ENCODE measurements at places on chromosomes 5 and 9.
A peak's percentile ranks its signal among the peaks of the same experiment; 100 is the strongest.

- no peaks in the 10 kb centered on the region for H3K27me3 ChIP-seq
- peaks cover 8% of the 10 kb centered on the region for H3K4me1 ChIP-seq
- no peaks in the 10 kb centered on the region for H3K36me3 ChIP-seq
- no peak overlapping the region for H3K27ac ChIP-seq
Measured at GRCh38 chr5:32615236-32615635, 29.9 kb downstream of the SUB1 start.

DNA sequence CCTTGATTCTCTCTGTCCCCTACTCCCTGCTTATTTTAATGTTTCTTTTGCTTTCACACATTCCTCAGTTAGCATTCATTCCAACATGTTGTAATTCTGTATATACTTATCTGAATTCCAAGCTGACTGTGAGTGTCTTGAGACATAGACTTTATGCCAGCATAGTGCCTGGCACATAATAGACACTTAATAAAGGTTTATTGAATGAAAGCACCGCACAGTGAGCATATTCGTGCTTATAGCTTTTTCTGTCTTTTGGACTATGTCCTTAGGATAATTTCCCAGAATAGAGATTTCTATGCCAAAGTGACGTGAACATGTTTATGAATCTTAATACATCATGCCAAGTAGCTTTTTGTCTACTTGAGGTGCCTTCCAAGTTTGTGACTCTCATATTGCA lies 174.6 kb downstream of the CD180 start:
- no peak overlapping the region for H3K27ac ChIP-seq
- no peaks in the 10 kb centered on the region for H3K4me1 ChIP-seq
- no peak for DNase-seq
- no peaks in the 10 kb centered on the region for H3K36me3 ChIP-seq
- no peak overlapping the region for H3K4me3 ChIP-seq
- H3K27me3 ChIP-seq, result no peaks in the 10 kb centered on the region

GRCh38 chr9:206481-206880 lies 8.2 kb upstream of the DOCK8 start:
- no peak overlapping the region for H3K27ac ChIP-seq
- DNase-seq, result no peak
- H3K36me3 ChIP-seq, result no peaks in the 10 kb centered on the region
- no peak overlapping the region for H3K4me3 ChIP-seq
- no peaks in the 10 kb centered on the region for H3K27me3 ChIP-seq

- H3K27me3 ChIP-seq, result no peaks in the 10 kb centered on the region
- no peak overlapping the region for H3K27ac ChIP-seq
- H3K36me3 ChIP-seq, result no peaks in the 10 kb centered on the region
- no peaks in the 10 kb centered on the region for H3K4me1 ChIP-seq
- no peak for DNase-seq
- no peak overlapping the region for H3K4me3 ChIP-seq
Measured at GRCh38 chr9:18923671-18924430, 109.2 kb downstream of the SAXO1 start.

DNA sequence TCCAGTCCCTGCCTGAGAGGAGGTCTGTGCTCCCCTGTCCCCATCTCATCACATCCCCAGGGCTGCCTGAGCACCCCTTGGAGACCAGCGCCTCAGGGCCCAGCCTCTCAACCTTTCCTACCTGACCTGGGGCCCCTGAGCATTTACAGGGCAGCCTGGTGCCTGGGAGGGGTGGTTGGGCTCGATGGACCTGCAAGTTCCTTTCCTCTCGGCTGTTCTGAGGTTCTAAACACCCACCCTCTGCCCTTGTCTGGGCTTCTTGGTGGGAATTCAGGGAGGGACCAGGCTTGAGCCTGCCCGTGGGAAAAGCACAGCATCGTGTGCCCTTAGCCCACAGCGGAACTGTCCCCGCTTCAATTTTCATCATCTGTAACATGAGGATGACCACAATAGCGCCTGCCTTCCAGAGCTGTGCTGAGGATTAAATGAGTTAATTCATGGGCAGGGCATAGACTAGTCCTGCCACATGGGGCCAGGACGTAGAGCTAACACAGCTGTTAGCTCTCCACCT lies 91.0 kb upstream of the SH3PXD2B start:
- H3K27me3 ChIP-seq, result peaks cover 25% of the 10 kb centered on the region
- no peaks in the 10 kb centered on the region for H3K4me1 ChIP-seq
- no peak overlapping the region for H3K4me3 ChIP-seq
- no peaks in the 10 kb centered on the region for H3K36me3 ChIP-seq
- DNase-seq, result peak; percentile 54

DNA sequence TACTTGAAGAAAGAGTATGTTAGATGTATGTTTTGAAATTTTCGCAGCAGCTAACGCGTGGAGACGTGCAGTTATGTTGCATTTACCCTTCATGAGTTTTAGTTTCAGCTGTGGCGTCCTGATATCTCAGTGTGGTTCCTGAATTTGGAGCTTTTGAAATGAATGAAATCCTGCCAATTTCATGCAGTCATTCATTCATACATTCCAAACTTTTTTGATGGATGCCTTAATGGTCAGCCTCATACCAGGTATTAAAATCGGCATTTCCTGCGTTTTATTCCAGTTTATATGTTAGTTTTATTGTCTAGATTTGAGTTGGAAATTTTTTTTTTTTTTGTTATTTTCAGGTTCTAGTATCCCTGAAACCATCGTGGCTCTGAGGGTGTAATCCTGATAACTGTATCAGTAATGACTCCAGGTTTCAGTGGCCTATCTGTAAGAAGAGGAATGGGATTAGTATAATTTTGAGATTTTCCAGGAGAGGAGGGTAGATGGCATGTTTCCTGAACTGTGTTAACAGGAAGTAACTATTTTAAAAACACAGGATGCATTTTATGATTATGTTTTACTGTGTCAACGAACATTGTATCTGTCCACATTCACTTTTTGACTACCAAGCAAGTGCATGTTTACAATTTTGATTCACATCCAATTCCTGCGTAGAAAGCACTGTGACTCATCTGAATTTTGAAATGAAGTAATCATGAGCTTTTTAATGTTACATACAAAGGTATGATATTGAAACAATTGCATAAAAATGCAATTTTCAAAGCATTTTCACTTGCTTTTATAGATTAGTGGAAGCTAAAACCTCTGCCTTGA lies 1.0 kb downstream of the FOCAD start:
- DNase-seq, result no peak
- H3K27ac ChIP-seq, result peak overlapping the region; percentile 87
- peak overlapping the region; percentile 83 for H3K4me3 ChIP-seq
- H3K36me3 ChIP-seq, result no peaks in the 10 kb centered on the region

- no peaks in the 10 kb centered on the region for H3K4me1 ChIP-seq
- no peak overlapping the region for H3K4me3 ChIP-seq
- no peak for DNase-seq
- H3K36me3 ChIP-seq, result no peaks in the 10 kb centered on the region
- no peak overlapping the region for H3K27ac ChIP-seq
Measured at GRCh38 chr5:36442796-36443195, 141.1 kb upstream of the RANBP3L start.

DNA sequence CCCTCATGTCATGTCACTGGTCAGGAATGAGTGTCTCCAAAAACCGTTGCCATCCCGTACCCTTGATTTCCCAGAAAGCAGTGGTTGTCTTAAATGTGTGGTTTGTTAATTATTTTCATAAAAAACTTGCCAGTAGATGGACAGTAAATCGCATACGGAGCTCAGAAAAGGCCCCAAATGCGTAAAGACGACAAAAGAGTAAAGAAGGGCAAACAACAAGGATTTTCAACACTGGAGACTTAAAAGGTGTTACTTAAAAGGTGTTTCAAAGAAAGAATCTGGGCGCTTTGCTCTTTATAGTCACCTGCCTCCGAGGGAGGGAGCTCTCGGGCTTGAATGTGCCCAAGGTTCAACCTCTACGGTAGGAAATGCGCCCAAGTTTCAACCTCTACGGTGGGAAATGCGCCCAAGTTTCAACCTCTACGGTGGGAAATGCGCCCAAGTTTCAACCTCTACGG lies 734 bp downstream of the KIF27 start:
- H3K27ac ChIP-seq, result peak overlapping the region; percentile 88
- DNase-seq, result no peak
- no peaks in the 10 kb centered on the region for H3K36me3 ChIP-seq
- H3K4me3 ChIP-seq, result peak overlapping the region; percentile 80
- no peaks in the 10 kb centered on the region for H3K27me3 ChIP-seq

DNA sequence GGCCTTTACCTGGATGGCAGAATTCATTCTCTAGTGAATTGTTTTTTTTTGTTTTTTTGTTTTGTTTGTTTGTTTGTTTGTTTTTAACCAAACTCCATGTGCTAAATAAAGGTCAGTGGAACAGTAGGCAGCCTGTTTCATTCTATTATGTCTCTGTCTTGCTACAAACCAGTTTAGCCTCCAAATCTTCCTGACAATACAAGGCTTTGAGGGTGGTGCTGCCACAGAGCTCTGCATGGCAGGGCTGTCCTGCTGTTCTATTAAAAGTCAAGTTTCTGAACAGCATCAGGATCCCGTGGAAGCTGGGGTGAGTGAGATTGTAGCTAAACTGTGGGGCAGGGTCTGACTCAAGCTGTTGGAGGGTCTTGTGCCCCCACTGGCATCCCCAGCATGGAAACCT lies 144.1 kb upstream of the MAST4 start:
- no peaks in the 10 kb centered on the region for H3K4me1 ChIP-seq
- no peaks in the 10 kb centered on the region for H3K36me3 ChIP-seq
- no peaks in the 10 kb centered on the region for H3K27me3 ChIP-seq
- no peak for DNase-seq
- H3K4me3 ChIP-seq, result no peak overlapping the region

DNA sequence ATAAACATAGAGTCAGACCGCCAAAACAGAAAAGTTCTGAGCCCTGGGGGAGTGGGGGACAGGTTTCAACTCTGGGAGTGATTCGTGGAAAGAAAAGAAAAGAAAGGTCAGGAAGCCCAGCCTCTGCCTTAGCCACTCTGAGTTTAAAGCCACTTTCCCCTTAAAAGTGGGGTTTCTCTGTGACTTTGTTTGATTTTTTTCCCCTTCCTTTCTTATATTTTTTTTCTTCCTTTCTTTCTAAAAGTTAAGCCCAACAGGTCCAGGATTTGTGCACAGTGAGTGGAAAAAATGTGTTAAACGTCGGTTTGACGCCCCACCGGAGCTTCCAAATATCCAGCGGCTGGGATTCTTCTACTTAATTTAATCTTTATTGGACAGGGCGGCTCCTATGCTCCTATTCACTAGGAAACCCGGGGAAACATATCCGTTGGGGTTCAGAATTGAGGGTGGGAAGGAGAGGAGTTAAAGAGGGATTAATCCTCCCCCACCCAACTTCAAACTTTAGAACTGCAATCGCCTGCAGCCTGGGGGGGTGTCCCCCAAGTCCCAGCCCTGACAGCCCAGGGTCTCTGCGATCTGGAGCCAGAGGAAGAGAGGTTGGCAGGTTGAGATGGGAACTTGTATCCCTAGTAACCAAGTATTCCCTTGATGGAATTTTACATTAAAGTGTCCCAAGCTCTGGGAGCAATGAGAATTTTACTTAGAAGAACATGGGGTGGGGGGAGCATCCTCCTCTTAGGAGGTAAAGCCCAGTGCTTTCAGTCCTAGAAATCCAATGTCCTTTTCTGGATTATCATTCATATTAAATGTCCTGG lies 6.3 kb downstream of the NR2F1-AS1 start:
- no peak overlapping the region for H3K4me3 ChIP-seq
- H3K27me3 ChIP-seq, result peaks cover 100% of the 10 kb centered on the region
- H3K27ac ChIP-seq, result no peak overlapping the region
- no peak for DNase-seq
